ENCODE measurements at places on chromosomes 7 and 10. TPM values are rescaled to one million over a fixed set of nuclear protein-coding genes. Genes with fewer than 3 reads are reported as not detected.

SUN1 gene
- total RNA-seq: 111 TPM

PDZD7 gene
- total RNA-seq: 5.3 TPM

SDHAF3 gene
- total RNA-seq: 20.5 TPM

TMEM273 gene
- 8.9 TPM for total RNA-seq

ARMC10 gene
- 53.9 TPM for total RNA-seq

AKR1C2 gene
- total RNA-seq: 1,499 TPM

WASL gene
- 3.9 TPM for total RNA-seq

SPDYE9 gene
- not detected for total RNA-seq

KCNIP2 gene
- total RNA-seq: 0.20 TPM

ARHGEF5 gene
- 8.7 TPM for total RNA-seq

GRCh38 chr7:81079746-81080145 lies 160.9 kb upstream of the SEMA3C start:
- DNase-seq: no peak

DNA sequence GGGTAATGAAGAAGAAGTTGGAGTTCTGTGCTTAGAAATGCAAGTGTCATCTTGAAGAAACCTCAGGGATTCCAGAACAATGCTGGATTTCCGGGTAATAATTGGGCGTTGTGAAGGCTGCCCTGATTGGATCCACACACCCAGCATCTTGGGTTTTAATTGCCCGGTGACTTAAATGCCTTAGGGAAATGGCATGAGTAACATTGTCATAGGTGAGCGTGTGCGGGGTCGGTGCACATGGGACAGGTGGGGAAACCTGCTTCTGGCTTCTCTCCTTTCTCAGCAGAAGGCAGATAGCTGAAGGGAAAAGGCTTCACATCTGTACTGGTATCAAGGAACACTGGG lies 15.2 kb upstream of the CAMK1D start:
- DNase-seq: no peak

- DNase-seq: peak; percentile 40
Measured at GRCh38 chr10:37860494-37861190, 3.2 kb upstream of the ZNF248 start.

GRCh38 chr10:52499281-52499680 lies 185.2 kb downstream of the DKK1 start:
- DNase-seq: no peak

DNA sequence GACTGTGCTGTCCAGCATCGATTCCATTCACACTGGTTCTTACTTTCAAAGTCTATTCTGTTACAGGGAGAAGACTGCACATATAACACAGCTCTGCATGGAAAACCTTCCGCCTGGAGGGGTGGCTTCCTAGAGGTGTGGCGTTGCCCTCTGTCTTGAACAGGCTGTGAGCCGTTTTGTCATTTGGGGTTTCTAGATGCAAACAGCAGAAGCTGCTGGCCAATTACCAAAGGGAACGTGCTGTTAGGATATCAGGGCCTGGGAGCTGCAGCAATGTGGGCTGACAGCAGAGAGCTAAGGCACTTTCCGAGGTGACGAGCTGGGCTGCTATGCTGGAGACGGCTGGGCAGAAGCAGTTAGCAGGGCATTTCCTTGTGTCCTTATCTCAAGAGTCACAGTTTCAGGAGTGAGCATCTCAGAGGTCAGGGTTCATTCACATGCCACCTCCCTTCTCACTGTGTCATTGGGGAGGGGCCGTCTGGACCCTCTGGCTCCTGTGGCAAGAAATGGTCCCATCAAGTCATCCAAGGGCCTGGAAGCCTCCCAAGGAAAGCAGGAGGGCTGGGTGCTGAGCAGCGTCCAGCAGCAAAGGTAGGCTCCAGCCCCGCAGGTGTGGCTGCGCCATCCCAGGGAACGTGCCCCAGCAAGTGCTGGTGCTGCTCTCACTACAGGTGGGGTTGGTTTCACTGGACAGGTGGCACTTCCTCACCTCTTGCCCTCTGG lies 106.5 kb downstream of the WDR37 start:
- no peak for DNase-seq

GRCh38 chr7:37765872-37766525 lies 82.4 kb upstream of the NME8 start:
- no peak for DNase-seq

GRCh38 chr10:102229810-102230263 lies 3.7 kb downstream of the ELOVL3 start:
- DNase-seq: peak; percentile 52

DNA sequence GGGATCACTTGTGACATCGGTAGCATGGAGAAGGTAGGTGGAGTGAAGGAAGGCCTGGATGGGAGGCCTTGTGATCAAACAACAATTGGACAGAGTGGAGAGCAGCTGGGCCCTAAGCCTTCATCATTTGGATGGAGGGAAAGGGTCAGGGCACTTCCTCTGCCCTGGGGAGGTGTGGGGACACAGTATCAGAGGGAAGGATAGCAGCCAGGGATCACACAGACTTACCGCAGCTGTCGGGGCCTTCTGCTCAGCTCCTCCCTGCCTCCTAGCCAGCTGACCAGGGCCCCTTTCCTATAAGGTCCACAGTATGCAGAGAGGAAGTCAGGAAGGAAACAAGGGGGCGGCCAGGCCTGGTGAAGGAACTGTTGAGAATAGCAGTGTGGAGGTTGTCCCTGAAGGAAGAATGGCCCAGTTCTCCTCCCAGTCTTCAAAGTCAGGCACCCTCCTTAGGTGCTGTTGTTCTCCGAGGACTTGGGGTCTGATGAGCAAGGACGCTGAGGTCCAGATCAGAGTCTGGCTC lies 62.1 kb downstream of the ABCC2 start:
- DNase-seq: no peak

DNA sequence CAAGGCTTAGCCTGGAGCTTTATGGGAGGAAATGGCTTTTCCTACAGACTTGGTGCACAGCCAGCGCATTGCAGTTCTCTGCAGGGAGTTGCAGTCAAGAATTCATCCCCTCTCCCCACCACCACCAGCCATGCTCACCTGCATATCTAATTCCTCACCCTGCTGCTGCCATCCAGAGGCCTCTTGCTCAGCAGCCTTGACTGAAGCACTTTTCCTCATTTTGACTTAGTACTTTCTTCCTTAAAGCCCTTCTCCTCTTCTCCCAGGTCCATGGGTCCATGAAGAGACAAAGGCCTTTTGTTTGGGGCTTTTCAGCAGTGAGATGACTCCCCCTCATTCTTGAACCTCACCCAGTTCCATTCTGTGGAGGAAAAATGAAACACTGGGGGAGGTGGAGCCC lies 39.7 kb upstream of the GPR141 start:
- DNase-seq: no peak

DNA sequence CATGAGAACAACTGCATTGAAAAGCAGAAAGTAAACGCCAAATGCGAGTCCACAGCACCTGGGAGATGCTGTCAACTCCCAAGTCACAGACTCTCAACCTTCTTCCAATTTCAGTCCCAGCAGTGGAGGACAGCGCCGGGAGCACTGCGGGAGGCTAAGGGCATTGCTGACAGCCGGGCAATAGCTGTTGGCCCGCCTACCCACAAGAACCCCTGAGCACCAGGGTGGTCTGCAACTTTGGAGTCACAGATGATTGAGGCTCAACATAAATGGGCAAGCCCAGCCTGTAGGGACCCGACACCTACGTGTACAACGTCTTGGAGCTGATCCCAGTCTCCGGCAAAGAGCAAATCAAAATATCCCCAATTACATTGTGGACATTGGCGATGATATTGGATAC lies 262.9 kb downstream of the TCERG1L start:
- DNase-seq: no peak

DNA sequence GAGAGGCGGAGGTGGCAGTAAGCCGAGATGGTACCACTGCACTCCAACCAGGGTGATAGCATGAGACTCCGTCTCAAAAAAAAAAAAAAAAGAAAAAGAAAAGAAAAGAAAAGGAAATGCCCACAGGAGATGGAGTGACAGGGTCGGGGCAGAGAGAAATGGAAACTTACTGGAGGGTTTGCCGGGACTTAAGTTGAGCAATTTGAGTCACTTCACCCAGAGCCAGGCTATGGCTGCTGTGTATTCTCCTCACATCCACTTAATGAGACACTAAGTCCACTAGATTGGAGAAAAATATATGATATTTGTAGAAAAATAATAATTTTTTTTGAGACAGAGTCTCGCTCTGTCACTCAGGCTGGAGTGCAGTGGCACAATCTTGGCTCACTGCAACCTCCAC lies 4.6 kb upstream of the PFKFB3 start:
- DNase-seq: no peak

DNA sequence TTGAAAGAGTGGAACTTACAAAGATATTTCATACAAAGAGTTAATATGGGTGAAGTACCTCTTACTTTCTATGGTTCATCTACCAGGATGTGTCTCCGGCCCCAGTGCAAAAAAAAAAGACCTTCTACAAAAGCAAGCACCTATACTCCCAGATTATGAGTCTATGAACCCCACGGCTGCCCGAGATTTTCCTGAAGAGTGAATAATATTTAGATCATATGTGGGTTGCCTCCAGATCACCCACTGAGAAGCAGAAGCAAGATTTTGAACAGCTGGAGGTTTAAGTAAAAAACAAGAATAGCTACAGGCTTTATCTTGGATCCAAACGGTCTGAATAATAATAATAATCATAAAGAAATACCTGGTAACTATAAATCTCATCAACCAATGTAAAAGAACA lies 207.7 kb downstream of the SKAP2 start:
- DNase-seq: no peak

DNA sequence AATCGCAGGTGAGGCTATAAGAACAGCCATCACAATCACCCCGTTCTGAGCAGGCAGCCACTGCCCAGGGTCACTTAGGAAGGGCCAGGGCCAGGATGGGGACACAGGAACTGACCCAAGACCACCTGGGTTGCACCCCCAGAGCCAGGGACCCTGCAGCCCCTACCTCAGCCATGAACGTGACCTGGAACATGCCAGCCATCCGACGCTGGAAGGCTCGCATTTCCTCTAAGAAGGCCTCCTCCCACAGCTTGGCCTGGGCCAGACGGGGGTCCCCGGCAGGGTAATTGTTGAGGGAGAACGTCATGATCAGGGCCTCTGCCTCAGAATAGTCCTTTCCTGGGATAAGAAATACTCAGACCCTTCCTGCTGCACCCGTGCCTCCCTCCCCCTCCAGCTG lies 5.0 kb downstream of the NPC1L1 start:
- DNase-seq: no peak

DNA sequence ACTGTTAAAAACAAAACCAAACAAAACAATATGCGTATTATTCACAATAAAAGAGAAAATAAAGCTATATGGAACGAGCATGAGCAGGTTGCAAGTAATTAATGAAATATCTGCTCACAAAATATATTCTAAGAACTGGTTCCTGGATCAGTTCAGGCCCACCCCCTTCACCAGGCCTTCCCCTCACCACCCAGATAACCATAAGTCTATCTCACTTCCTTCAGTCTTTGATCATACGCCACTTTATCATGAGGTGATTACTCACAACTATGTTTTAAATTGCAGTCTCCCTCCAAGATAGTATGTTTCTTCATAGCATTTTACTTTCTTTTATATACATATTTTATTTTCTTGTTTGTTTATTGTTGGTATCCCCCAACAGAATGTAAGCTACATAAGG lies 263.1 kb upstream of the HGF start:
- no peak for DNase-seq

GRCh38 chr7:22417349-22417748 lies 60.4 kb upstream of the RAPGEF5 start:
- DNase-seq: no peak

- DNase-seq: no peak
Measured at GRCh38 chr10:36801660-36802059, 323.7 kb upstream of the ANKRD30A start.

DNA sequence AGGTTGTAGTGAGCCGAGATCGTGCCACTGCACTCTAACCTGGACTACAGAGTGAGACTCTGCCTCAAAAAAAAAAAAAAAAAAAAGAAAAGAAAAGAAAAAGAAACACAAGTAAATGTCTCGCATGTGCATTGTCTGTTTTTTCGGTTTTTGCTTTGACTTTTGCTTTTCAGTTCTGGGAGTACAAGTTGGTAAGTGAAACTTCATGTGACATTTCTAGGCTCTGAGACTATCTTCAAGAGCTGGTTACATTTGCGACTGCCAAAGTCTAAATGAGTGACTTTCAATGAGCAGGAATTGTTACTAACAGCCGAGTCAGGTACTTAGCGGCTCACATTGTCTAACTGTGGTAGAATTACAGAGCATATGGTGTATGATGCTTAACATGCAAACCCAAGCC lies 107.0 kb upstream of the CELF2 start:
- DNase-seq: no peak

GRCh38 chr7:35258868-35259522 lies 5.1 kb upstream of the TBX20 start:
- no peak for DNase-seq

DNA sequence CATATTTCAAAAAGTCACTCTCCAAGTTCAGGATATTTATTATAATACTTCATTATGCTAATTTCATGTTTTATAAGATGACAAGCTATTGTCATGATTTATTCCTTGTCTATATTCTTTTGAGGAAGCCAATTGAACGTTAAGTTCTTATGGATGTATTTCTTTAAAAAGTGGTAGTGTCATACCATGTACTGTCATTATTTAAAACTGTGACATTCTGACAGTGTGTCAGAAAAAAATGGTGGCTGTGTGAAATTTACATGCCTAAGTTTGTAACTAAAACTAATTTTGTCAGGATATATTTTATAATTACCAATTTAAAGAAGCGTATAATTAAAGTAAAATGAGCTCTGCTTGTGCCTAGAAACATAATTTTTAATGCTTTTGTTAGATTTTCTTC lies 158.9 kb upstream of the HDAC9 start:
- DNase-seq: no peak

DNA sequence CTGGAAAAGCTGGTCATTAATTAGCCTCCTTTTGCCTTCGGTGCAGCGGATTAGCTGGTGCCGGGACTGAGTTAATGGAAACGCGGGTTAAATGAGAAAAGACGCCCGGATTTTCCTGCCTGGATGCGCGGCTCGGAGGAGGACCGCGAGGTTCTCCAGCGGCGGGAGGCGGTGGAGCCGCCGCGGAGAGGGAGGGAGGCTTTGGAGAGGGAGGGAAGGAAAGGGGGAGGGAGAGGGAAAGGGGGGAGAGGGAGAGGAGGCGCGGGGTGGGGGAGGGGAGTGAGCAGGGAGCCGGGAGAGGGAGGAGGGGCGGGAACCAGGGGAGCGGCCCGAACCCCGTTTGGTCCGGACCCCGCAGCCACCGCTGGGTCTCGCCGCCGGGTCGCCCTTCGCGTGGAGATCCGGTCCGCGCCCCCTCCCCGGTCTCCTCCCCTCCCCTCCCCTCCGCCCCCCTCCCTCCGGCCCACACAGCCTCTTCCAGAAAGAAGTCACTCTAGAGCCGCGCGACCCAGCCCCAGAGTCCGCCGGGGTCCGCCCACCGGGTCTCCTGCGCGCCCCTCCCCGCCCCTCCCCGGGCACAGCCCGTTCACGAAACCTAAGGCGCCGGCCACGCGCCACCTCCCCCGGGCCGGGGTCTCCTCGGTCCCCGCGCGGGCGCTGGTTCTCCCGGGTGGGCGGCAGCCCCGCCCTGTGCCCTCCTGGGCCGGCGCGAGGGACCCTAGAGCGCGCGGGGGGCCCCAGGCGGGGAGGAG lies 347.5 kb downstream of the DNAJB6 start:
- DNase-seq: no peak

DNA sequence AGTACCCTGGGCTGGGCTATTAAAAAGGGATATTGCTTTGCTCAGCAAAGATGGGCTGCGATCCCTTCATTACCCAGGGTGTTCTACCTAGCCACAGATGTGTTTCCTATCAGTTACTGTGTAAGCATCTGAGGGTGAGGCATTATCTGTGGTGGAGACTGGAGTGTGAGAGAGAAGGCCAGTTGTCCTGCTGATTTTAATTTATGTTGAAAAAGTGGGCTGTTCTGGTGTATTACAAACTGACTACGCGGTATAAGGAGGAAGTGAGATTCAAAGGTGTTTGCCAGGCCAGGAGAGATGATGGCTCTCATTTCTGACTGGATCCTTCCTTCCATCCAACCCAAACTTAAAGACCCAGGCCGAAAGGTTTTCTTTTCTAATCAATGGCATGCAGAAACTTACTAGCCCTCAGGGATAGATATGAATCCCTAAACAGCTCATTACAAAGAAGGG lies 7.6 kb downstream of the TCF7L2 start:
- DNase-seq: peak; percentile 58

Data from Caki2 (cell line).